ENCODE measurements at places on chromosomes 5 and 9. TPM values are rescaled to one million over a fixed set of nuclear protein-coding genes. Genes with fewer than 3 reads are reported as not detected.

DNA sequence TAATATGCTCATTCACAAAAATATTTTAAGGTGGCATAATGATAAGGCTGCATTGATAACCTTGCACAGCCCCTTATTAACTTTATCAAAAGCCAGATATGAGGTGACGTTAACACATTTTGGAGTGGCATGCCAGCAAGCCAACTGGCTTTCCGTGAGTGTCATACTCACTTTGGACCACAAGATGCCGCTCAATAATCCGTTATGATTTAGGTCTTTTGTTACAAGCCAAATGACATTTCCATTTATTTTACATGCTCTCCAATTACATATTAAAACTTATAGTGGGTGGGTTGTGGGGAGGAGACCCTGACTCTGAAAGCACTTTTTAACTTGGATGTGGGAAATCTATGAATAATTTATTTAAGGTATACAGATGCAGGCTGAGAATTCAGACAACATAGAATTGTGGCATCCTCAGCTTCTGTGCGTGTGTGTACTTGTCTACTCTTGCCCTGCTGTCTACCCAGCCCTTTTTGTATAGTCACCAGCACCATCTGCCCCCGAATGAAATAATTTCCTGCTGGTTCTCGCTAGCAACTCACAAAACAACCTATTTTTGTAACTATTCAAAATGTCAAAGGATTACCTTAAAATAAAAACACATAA, 305.1 kb downstream of the PSAT1 start:
- no peak for DNase-seq

DNA sequence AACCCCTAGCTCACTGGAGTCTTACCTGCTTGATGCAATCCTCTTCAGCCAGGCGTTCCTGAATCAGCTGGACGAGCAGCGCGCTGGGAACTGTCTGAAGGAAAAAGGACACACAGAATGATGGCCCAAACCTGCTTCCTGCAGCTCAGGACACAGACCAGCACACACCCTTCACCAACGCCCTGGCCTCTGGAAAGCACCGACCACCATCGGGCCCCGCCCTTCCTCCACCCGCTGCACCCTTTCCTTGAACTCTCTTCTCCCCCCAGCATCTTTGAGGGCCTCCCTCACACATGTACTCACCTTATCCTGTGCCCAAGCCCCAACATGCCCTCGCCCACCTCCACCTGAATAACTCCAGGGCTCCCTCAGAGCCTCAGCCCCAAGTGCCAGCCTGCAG, 23.3 kb downstream of the AK8 start:
- no peak for DNase-seq

RLN2 gene
- total RNA-seq: 4.5 TPM

- no peak for DNase-seq
Observed at GRCh38 chr5:74199005-74199404, 441.5 kb downstream of the ENC1 start.

- DNase-seq: no peak
Observed at GRCh38 chr5:142016556-142016955, 3.7 kb upstream of the GNPDA1 start.

PCDHGA3 gene
- not detected for total RNA-seq

GRCh38 chr9:78685471-78685870, 388.5 kb downstream of the PSAT1 start:
- no peak for DNase-seq

OR1L6 gene
- total RNA-seq: not detected

- DNase-seq: no peak
Observed at GRCh38 chr5:149340920-149341319, 4.4 kb upstream of the GRPEL2 start.

GRCh38 chr5:74567411-74567995, 73.0 kb downstream of the ENC1 start:
- DNase-seq: no peak

DNA sequence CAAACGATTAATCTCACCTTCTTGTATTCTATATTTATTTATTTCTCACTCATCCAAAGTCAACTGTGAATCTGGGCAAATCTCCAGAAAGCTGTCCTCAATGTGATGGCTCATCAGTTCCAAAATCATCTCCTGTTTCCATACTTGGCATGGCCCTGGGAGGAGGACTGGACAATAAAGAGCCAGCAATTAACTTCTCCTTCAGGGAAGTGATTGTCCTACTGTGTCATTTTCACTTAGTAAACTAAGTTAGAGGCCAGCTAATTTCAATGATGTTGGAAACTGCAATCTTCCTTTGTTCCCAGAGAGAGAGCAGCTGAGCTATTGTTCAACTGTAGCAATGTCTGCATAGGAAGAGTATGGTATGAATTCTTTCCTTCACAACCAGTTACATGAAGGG, 17.5 kb downstream of the CDH12 start:
- DNase-seq: no peak

CTNNAL1 gene
- total RNA-seq: 14.0 TPM

SUSD3 gene
- total RNA-seq: 70.4 TPM

DNA sequence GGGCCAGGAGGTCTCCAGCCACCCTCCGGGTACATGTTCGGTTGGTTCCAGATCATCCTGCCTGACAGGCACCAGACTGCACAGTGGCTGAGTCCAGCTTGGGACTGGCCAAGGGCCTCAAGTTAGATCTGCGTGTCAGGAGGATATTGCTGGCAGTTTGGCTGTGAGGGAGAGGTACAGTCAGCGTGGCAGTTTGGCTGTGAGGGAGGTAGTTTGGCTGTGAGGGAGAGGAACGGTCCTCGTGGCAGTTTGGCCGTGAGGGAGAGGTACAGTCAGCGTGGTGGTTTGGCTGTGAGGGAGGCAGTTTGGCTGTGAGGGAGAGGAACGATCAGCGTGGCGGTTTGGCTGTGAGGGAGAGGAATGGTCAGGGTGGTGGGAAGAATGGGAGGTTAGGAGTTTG, 39.0 kb downstream of the CACNA1B start:
- no peak for DNase-seq

Data from activated naive CD8-positive, alpha-beta T cell treated with anti-CD3 and anti-CD28 coated beads, Interleukin-2, amount 10 ng/mL, durations not matched to agents 7 days and 5 days (primary cell).